ENCODE measurements at places on chromosomes 2 and 18.
A peak's percentile ranks its signal among the peaks of the same experiment; 100 is the strongest.

- no peak for DNase-seq
These were observed 59.8 kb downstream of the MCFD2 start for GRCh38 chr2:46855805-46856204.

DNA sequence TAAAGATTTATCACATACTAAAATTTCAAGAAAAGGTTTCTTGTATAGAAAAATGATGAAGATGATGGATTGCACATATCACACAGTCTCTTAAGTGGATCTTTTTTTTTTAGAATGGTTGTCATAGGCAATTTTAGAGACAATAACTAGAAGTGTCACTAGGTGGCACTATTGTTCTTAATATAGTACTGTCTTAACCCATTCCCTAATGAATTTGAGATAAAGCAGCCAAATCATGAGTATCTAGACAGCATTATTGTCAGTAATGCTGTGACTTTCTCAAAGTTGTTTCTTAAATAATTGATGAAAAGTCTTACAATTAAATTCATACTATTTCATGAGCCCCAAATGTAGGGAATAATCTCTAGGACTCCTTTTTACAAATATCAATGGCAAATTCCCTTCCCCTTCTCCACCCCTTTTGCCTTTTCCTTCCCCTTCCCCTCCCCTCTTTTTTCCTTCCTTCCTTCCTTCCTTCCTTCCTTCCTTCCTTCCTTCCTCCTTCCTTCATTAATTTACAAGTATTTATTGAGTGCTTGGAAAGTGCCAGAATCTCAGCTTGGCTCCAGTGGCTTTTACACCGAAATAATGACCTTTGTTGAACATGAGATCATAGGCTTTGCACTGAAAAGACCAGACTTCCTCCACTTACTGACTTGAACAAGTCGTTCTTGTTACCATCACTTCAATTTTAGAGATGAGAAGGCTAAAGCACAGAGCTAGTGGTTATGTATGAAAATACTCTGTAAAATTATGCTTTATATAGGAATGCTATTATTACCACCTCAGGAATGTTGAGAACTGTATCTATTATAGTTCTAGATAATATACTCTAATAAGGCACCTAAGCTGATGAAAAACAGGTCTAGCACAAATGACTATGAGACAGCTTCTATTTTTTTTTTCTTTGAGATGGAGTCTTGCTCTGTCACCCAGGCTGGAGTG is 19.8 kb downstream of the MYL12B start:
- peak; percentile 71 for DNase-seq

DNA sequence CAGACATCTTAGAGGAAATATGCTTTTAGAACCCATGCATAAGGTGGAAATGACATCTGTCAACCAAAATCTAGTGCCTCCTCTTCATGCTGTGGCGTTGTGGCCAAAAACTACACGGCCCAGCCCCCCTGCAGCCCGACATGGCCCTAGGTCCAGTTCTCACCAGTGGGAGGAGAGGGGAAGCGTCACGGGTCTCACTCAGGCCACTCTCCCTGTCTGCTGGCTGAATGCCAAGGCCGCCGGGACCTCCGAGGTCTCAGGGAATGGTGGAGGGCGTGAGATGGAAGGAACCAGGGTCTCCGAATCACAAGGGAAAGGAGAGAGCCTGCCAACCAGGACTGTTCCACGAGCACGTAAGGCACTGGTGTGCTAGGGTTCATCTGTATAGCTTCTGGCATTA is 361.0 kb downstream of the ANAPC1 start:
- peak; percentile 5 for DNase-seq

DNA sequence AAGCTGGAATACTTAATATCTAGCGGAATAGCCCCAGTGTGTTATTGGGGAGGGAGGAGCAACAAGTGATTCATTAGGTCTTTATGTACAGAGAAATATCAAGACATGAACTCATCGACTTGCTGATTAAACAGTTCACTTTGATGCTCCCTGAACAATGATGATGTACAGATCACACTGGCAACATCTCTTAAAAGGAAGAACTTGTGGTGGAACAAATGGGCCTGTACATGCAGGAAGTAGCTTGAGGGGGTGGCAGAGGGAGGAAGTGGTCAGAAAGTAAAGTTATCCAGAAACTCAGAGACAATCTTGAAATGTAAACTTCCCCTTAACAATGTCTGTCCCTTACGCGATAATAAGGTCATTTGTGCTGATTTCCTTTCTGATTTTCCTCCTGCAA is 90.5 kb downstream of the NXPH2 start:
- DNase-seq, result peak; percentile 12

- DNase-seq, result no peak
These were observed 108.1 kb upstream of the SERPINE2 start for GRCh38 chr2:224147174-224147573.

DNA sequence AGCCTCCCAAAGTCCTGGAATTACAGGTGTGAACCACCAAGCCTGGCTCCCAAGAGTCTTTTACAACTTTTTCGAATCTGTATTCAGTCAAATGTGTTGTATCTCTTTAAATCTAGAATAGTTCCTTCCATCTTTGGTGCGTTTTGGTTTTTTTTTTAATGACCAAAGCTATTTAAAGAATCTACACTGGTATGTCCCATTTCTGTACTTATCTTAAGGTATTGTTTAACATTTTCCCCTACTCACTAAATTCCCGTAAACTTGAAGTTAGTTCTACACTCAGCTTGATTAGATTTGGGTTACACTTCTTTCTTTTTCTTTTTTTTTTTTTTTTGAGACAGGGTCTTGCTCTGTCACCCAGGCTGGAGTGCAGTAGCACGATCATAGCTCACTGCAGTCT is 63.8 kb downstream of the TMEM237 start:
- no peak for DNase-seq

- DNase-seq, result no peak
These were observed 119.8 kb downstream of the DHRS9 start for GRCh38 chr2:169189132-169189531.

- DNase-seq, result no peak
These were observed 154.0 kb downstream of the PMAIP1 start for GRCh38 chr18:60053747-60054304.

DNA sequence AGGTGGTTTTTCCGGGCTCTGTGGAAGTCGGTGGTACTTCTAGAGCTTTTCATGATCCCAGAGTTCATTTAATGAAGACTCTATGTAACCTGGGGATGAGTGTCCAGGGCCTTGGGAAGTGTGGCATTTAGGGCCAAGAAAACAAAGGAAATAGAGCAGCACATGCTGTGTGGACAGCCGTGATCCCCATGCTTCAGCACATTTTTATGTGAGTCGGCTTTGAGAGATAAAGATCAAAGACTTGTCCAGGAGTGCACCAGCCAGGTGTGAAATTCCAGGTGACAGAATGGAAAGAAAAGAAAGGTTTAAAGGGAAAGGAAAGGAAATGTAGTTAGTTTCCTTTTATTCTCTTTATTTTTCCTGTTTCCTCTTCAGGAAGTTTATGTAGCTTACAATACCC is 258.0 kb upstream of the NRP2 start:
- no peak for DNase-seq

DNA sequence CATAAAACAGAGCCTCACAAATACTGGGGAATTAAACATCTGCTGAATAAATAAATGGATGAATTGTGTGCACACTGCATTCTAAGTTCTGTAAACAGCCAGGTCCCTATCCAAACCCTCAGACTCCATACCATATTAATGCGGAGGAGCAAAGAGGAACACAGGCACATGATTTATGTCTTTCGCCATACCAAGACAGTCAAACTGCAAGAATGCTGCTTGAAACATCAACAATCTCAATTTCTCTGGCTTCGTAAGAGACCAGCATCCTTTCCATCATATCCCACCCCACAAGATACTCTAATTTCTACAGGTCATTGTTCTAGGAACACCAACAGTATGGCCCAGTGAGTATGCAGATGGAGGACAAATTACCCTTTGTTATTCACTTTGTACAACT is 15.0 kb downstream of the KANSL3 start:
- DNase-seq, result no peak

- no peak for DNase-seq
These were observed 40.7 kb upstream of the KLF11 start for GRCh38 chr2:10002681-10003080.

- DNase-seq, result no peak
These were observed 272.6 kb upstream of the UBE2E3 start for GRCh38 chr2:180707884-180708205.

- DNase-seq, result no peak
These were observed 191.5 kb upstream of the FANCL start for GRCh38 chr2:58432491-58433170.

DNA sequence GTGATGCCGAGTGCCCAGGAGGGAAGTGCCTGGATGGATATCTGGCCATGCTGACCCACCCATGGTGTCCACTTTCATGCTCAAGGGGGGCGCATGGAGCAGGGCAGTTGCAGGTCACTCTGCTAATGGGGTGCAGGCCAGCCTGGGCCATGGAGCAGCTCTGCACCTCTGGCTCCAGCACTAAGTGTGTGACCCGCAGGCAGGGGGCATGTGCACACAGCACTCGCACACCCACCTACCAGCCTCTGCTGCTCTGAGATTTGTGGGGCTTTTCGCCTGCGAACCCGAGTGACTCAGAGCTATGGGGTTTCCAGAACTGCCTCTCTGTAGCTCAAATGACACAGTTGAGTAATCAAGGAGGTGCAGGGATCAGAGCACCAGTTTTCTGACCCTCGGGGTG is 66.2 kb downstream of the CYP26B1 start:
- no peak for DNase-seq

- no peak for DNase-seq
These were observed 204.1 kb upstream of the VRK2 start for GRCh38 chr2:57842531-57842930.

DNA sequence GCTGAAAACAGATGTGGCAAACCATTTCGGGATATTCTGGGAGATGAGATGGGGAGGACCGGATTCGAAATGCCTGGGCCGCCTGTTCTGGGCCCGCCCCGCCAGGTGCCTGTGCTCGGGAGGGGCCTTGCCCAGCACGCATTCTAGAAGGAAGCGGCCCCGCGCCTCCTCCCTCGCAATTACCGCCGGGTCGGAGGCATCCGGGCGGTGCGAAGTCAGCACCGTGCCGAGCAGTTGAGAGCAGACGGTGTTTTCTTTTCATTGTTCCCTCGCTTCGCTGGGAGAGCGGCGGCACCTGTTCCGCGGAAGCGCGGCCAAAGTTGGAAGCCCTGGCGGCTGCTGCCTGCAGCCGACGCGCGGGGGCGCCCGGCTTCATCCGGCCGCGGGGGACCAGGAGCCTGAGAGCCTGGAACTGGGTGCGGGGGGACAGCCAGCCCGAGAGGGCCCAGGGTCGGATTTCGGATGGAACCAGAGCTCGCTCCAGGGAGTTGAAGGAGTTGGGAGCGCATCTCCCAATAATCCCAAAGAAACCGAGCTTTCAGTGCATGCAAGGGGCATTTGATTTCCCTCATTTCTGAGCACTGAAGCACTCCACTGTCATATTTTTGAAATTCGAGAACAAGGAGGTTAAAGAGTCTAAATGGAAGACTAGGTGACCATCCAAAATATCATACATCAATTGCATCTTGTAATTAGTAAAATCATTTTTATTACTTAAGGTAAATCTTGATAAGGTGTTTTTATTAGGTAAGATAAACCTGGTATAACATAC is 241.8 kb upstream of the RAB12 start:
- peak; percentile 81 for DNase-seq

GRCh38 chr2:61178603-61179545 is 16.9 kb downstream of the C2orf74 start:
- peak; percentile 32 for DNase-seq

GRCh38 chr18:41703744-41704530 is 251.1 kb upstream of the PIK3C3 start:
- no peak for DNase-seq

DNA sequence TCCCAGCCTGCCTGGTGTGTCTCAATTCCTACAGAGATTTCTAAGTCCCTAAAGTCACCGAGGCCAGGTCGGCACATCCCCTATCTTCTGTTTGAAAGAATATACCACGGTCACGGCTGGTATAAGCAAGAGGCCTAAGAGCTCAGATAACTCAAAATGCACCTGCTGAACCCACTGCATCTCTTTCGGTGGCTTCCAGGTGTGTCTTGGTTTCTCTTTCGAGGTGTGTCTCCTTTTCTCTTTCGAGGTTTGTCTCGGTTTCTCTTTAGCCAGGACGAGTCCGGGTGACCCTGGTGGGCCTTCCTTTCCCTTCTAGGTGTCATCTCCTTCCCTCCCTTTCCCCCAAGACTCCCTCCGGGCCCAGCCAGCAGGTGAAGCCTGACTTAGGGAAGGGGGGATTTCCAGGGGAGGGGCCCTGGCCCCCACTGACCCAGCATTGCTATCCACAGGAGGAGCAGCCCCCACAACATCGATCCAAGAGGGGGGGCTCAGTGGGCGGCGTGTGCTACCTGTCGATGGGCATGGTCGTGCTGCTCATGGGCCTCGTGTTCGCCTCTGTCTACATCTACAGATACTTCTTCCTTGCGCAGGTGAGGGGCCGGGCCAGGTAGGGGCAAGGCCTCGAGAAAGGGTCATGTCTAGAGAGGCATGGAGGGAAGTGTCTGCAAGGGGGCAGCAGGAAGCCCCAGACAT is 8.4 kb downstream of the ITM2C start:
- peak; percentile 96 for DNase-seq

DNA sequence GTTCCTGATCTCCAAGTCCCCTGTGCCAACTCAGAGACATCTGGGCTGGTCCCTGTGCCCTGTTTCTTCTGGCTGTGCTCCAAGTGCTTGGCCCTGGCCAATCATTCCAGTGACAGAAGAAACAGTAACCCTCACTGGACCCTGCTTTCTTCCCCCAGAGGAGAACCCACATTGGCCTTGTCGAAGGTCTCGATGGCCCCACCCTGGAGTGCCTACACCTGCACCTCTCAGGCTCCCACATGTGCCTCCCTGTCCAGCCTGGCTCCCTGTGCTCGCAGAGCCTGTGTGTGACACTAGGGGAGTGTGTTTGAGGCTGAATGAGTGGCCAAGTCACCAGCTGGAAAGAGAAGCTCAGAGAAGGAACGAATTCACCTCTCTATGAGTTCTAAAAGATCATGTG is 5.9 kb upstream of the MAL start:
- no peak for DNase-seq

- no peak for DNase-seq
These were observed 315.9 kb downstream of the DSEL start for GRCh38 chr18:67200665-67201064.

DNA sequence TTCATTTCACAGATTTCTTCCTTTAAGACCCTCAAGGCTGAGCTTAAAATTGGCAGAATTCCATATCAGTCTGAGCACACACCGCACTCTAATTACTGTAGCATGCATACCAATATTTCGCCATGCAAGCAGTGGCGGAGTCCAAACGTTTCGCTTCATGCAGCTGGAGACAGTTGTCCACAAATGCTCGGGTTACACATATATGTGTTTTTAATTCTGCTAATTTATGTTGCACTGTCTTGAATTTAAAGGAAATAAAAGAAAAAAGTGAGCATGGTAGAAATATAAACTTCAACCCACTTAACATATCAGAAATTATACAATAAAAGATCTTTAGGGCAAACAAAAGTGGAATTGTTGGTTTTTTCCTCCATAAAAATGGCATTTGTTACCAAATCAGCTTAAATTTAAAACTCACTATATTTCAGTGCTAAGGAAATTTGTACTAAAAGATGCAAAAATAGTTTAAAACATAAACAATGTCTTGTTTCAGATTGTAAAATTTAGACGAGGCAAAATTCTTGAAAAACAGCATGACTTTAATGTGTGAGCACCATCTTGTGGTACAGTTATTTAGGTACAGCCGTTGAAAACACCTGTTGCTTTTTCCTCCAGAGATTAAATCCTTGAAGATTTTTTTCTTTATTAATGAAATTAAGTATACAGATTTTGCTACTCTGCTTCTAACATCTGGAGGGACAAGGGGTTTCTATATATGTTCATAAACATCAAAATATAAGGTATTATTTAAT is 24.1 kb upstream of the KANSL1L start:
- peak; percentile 66 for DNase-seq

- DNase-seq, result no peak
These were observed 121.3 kb downstream of the MAP4K4 start for GRCh38 chr2:101818531-101819451.

Measured in MM.1S (cell line).